ENCODE measurements at places on chromosomes 13 and 19.

GRCh38 chr19:35052599-35053190 lies 11.2 kb downstream of the HPN start:
- DNase-seq = no peak

DNA sequence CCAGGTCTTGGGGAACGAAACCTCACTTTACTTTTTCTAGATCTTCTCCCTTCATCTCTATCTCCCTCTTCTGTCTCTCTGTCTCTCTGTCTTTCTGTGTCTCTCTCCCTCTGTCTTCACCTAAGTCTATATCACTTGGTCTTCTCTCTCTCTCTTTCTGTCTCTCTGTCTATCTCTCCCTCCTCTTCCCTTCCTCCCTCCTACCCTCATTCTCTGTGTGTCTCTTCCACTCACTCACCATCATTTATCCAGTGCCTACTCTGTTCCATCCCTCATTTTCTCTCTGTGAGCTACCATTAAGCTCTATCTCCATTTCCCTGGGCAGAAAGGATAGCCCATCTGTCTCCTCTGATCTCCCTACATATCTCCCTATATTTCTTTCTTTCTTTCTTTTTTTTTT lies 32.2 kb upstream of the FBL start:
- DNase-seq = no peak

- DNase-seq = peak; percentile 44
Measured at GRCh38 chr19:6011206-6011605, 33.3 kb upstream of the RANBP3 start.

DNA sequence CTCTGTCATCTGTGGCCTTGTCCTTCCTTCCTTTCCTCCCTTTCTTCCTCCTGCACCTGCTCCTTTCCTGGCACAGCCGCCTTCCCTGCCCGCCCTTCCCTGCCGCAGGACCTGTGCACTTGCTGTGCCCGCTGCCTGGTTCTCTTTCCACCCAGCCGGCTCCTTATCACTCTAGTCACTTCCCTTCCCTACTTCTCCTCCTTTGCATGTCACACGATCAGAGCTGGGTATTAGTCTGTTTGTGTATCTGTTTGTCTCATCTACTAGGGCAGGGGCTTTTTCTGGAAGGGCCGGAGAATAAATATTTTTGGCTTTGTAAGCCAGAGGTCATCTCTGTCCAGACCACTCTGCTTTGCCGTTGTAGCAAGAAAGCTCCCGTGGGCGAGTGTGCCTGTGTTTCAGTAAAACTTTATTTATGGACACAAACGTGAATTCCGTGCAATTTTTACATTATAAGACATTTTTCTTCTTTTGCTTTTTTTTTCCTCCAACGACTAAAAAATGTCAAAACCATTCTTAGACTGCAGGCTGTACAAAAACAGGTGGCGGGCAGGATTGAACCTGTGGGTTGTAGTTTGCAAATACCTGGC lies 6.1 kb downstream of the KDM4B start:
- no peak for DNase-seq

DNA sequence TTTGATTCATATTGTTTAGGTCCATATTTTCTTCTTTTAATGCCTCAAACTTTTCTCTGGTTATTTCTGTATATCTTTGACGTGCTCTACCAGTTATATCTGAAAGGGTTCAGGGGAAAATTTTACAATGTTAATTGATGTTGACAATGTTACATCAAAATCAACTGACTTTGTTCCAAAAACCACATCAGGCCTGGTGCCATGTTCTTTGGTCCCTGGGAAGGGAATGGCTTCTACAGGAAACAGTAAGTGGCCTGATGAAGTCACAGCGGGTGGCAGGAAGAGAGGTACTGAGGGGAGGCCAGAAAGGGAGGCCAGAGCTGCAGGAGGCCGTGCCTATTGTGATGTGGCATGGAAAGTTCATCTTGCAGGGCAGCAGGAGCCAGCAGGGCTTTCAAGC lies 38.2 kb downstream of the CEP89 start:
- DNase-seq = no peak

DNA sequence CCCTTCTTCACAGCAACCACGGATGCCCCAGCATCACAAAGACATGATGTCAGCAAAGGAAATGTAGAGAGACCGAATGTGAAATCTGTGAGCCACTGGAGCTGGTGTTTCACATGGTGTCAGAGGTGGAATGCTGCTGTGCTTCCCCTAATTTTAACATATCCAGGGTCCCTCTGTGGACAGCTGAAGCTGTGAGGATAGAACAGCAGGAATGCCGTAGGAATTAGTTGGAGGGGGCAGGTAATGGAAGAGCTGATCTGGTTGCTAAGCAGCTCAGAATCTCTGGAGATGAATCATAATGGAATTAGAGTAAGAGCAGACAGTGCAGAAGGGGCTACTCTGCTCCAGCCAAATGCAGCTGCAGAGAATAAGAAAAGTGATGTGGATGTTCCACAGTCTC lies 68.9 kb upstream of the ZNF835 start:
- no peak for DNase-seq

- no peak for DNase-seq
Measured at GRCh38 chr13:95954266-95954665, 98.9 kb downstream of the UGGT2 start.

GRCh38 chr19:2240881-2241760 lies 4.5 kb downstream of the SF3A2 start:
- no peak for DNase-seq

DNA sequence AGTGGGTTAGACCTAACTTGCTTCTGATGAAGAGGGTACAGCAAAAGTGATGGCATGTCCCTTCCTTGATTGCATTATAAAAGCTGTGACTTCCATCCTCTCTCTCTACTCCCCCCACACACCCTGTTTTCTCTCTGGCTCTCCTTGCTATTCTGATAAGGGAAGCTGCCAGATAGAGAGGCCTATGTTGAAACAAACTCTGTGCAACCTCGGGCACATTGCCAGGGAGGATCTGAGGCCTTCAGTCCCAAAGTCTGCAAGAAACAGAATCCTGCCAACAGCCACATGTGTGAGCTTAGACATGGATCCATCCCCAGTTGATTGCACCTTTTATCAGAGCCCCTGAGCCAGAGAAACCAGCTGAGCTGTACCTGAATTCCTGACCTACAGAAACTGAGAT lies 44.8 kb upstream of the ARGLU1 start:
- DNase-seq = no peak

DNA sequence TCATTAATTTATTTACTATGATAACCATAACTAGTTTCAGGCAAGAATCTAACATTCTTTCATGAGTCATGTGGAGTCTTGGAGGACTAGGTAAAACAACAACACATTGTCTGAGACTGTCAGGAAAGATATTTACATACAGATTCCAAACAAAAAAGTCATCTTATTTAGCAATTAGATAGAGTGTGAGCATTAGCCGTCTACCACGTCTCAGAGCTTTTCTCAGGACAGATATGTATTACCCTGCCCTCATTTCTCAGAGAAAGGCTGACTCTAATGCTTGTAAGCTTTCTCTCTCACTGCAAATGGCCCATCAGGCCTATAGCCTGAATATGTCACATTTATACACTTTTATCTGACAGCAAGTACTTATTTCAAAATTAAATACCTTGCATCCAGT lies 312.1 kb upstream of the PCDH20 start:
- no peak for DNase-seq

DNA sequence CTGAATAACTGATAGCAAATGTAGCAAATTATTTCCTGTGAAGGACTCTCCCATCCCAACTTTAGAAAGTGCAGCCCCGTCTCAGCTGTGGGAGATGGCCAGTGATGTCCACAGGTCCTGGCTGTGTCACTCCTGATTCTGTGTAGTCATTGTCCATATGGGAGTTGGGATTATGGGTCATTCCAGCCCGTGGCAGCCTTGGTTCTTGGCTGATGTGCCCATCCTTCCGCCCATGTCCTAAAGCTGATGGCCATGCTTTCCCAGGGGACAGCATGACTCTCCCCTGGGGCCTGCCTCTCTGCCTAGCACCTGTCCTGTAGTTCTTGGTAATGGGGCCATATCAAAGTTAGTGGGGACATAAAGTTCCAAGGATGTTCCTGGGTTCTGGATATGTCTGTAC lies 43.9 kb upstream of the C1QTNF9 start:
- no peak for DNase-seq

- DNase-seq = no peak
Measured at GRCh38 chr19:45924891-45925447, 10.4 kb upstream of the NANOS2 start.

- no peak for DNase-seq
Measured at GRCh38 chr19:40217934-40218890, at the start of gene TTC9B. TTC9B (minus strand) TSS chr19:40218384; CDS start chr19:40218381, 3 bp downstream.

DNA sequence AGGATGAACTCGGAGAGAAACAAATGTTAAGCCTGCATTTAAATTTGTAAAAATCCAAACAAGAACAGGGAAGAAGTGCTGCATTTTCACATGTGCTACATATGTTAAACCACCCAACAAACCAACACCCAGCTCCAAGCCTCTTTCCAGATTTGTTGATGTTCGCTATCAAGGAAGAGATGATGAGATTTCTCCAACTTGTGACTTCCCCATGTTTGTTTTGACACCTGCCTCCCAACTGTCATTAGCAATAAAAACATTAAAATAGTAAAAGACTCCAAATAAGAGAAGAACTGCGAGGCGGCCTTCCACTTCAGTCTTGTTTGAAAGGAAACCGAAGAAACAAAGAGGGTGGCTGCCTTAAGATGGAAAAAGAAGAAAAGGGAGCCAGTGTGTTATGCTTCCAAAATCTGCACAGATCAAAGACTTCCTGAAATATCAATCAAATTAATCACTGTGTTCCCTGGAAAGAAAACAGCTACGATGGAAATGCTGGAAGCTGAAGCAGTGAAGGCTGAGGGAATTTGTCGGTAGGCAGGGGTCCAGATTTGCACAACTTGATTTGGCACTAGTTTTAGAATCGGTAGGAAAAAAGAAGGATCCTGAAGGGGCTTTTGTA lies 14.0 kb upstream of the GGACT start:
- DNase-seq = no peak

- DNase-seq = no peak
Measured at GRCh38 chr13:112710855-112711527, 21.2 kb downstream of the ATP11A start.

DNA sequence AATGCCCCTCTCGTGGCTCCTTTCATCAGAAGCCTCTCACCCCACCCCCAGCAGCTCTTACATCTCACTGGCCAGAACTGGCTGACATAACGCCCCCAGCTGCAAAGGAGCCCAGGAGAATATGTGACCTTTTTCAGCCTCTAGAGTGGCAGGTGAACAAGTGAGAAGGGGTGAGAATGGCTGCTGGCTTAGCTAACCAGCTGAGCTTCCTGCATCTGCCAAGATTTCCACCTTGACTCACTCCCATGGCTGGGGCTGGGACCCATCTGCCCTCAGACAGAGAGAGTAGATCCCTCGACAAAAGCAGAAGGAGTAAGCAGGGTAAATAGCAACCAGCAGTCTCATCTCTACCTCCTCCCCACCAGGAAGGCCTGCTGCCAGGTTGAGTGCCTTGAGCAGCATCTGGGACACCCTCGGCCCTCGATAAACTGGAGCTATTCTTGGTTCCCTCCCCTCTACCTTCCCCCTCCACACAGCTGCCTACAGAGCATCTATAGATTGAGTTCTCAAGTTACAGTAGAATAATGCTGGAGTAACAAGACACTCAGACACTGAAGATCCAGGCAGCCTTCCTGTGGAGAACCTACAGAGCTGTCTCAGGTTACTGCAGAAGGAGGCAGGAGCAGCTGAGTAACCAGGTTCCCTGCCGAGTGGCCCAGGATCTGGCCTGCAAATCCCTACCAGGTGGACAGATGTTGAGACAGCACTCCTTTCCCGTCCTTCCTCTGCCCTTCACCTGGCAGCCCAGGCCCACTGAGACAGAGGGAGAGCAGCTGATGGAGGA lies 15.5 kb downstream of the KASH5 start:
- peak; percentile 95 for DNase-seq

DNA sequence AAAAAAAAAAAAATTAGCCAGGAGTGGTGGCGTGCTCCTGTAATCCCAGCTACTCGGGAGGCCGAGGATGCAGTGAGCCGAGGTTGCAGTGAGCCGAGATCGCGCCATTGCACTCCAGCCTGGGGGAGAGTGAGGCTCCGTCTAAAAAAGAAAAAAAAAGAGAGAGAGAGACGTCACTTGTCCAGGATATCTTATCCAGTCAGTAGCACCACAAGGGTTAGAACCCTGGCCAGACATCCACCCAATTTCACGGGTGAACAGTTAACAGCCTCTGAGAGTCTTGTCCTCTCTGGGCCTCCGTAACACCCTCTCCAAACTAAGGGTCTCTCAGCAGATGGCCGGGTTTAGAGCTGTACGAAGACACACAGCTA lies 917 bp upstream of the CLPTM1 start:
- no peak for DNase-seq

GRCh38 chr13:80348314-80348713 lies 7.4 kb upstream of the SPRY2 start:
- no peak for DNase-seq

DNA sequence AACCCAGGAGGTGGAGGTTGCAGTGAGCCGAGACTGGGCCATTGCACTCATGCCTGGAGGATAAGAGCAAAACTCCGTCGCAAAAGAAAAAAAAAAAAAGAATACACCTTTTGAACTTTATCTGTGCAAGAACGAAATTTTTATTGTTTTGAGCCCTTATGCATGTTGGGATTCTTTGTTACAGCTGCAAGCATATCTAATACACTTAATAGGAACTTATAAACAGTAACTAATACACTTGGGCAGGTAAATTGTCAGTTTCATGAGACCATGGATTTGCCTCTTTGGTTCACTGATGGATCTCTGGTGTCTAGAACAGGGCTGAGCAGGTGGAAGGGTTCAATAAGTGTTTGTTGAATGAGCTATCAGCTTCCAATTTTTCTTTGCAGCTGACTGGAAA lies 108.1 kb downstream of the CACNA1A start:
- no peak for DNase-seq

DNA sequence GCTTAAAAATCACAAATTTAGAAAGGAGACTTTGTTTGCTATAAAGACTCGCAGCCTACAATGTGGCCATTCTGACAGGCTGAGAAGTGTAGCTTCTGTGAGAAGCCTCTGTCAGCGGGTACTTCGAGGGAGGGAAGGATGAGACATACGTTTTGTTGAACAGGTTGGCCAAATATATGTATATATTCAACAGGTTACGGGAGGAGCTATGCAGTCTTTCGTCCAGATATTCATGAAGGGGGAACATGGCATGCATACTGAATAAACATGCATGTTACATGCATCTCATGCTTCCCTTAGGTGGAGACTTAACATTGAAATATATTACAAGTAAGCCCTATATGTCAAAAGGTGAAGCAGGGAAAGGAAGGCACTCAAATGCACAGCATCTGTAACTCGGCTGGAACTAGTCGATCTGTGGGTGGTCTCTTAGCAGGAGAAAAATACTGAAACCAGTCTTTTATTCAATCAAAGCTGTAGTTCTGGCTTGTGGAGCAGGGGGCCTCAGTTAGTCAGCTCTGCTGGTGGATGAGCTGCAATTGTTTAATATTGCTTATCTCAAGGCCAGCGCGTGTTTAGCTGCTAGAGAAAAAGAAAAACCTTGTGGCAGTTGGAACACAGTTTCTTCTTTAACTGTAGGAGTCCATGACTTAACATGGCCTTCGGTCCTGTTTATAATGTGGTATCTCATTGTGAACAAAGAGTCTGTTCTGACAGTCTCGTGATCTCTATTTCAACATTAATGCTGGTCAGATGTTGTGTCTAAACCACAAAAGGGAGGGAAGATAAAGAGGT lies 94.3 kb downstream of the FAM216B start:
- DNase-seq = no peak
